ENCODE measurements at places on chromosomes 11 and 22.
A peak's percentile ranks its signal among the peaks of the same experiment; 100 is the strongest.

GRCh38 chr22:25404928-25405816 is 159.3 kb upstream of the GRK3 start:
- no peak for DNase-seq

GRCh38 chr22:23192133-23192532 is 11.8 kb downstream of the BCR start:
- DNase-seq, result no peak

- no peak for DNase-seq
These were observed 29.0 kb upstream of the VWA5A start for GRCh38 chr11:124085997-124086846.

DNA sequence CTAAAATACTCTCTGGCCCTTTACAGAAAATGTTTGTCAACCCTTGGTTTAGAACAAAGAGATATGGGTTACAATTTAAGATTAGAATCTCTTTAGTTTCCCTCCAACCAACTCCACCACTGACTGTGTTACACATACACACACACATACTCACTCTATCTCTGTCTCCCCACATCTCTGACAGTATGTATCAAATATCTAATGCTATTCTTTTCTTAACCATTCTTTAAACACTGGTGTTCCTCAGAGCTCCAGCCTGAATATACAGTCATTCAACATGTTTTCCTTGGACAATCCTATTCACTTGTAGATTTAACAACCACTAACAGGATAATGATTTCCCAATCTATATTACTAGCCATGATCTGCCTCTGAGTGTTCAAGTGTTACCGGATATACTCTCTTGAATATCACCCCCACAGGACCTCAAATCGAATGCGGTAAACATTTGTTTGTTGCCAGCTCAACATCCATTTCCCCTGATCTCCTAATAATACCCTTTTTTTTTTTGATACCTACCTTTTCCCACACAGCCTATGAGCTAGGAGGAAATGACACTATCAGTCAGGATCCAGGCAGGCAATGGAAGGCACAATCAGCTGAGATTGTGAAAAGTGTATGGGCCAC is 6.1 kb downstream of the MPZL3 start:
- DNase-seq, result no peak

GRCh38 chr11:37280200-37280599 is 682.2 kb upstream of the RAG2 start:
- DNase-seq, result no peak

- DNase-seq, result no peak
These were observed 34.6 kb downstream of the CECR2 start for GRCh38 chr22:17403906-17404305.

DNA sequence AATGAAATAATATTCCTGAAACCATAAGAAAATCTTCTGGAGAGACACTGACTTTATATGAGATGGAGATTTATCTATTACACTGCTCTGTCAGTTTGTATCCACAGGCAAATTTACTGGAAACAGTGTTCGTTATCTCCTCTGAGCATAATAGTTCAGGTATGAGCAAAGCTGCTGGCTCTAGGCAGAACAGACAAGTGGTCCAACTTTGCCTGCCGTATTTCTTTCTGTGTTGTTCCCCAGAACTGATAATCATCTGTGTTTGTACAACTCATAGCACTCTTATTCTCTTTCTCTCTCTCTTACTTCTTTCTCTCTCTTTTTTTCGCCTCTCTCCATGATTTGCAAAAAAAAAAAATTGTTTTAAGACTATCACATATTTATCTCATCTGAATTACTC is 623.8 kb upstream of the CHORDC1 start:
- no peak for DNase-seq

GRCh38 chr11:11155962-11156815 is 196.9 kb downstream of the CSNK2A3 start:
- no peak for DNase-seq

DNA sequence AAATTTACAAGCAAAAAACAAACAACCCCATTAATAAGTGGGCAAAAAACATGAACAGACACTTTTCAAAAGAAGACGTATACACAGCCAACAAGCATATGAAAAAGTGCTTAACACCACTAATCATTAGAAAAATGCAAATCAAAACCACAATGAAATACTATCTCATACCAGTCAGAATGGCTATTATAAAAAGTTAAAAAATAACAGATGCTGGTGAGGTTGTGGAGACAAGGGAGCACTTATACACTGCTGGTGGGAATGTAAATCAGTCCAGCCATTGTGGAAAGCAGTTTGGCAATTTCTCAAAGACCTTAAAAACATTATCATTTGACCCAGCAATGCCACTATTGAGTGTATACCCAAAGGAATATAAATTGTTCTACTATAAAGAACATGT is 72.3 kb downstream of the BBOX1 start:
- no peak for DNase-seq

DNA sequence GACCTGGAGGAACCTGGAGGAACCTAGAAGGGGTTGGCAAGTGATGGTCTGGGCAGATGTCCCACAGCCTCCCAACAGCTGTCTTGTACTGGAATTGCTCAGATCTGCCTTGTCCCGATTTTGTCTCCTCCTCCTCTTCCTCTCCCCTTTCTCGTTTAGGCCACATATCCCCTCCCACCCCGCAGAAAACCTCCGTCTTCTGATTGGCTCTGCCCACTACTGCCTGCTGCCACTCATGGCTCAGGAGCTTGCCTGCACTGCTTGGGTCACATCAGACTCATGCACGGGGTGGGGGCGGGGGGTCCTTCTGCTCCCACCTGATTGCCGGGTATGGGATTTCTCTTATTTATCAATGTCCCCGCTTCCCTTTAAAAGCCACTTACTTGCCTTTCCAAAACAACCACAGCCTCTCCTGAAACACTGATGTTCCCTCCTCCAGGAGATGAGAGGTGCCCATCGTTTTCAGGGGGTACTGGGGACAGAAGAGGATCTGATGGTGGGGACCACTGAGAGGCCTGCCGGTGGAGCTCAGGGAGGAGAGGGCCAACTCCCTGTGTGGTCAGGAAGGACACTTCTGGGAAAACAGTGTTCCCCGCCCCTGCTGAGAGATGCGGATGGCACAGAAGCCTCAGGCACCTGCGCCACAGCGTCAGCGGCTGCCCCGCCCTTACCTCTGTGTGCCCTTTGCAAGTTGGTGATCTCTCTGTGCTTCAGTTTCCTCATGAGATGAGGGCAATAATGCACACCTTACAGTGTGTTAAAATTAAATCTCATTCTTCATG is 14.7 kb downstream of the TOM1 start:
- DNase-seq, result no peak

GRCh38 chr11:13073119-13073981 is 64.2 kb downstream of the RASSF10 start:
- peak; percentile 22 for DNase-seq

- no peak for DNase-seq
These were observed 80.6 kb upstream of the E2F8 start for GRCh38 chr11:19321351-19321750.

- no peak for DNase-seq
These were observed 716.6 kb downstream of the BRD1 start for GRCh38 chr22:49111085-49111484.

- DNase-seq, result no peak
These were observed 2.3 kb downstream of the TSPAN18 start for GRCh38 chr11:44729063-44729462.

DNA sequence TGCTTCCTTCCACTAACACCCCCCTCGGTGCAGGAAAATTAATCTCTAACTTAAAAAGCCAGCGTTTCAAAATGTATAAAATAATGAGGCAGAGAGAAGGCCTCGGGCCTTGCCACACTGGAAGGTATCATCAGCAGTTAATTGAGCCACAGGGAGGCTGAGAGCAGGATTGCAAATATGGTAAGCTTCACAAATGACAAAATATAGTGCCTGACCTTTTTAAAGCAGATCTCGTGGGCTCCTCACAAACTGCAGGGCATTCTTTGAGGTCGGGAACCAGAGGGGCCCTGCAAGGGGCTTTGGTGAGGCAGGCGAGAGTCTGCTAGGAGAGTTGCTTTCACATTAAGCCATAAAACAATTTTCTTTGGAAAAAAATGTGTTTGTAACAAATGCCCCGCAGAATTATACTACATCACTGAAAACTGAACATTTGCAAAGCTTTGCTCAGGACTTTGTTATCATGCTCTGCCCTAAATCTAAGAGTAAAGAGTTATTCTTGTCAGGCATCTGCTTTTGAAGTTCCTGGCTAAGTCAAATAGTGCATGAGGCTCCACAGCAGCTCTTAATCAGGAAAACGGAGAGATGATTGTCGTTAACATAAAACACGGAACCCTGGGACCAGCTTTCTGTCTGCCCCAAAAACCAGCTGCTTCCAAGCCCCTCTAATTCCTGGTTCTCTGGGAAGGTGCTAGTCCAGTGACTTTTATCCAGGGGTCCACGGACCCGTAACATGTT is 61.4 kb upstream of the SYT13 start:
- DNase-seq, result no peak

DNA sequence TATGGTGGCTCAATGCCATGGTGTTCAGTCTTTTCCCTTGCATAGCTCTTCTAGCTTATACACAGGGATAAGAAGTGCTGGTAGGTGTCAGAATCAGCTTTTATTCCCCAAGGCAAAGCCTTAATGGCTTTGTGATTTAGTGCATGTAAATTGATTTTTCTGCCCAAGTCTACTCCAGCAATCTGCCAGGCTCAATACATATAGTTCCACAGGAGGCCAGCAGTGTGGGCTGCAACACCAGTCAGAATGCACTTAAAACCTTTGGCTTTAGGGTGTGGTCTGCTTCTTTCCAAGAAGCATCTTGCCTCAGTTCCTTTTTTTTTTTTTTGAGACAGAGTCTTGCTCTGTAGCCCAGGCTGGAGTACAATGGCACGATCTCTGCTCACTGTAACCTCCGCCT is 14.5 kb upstream of the CAPRIN1 start:
- no peak for DNase-seq

DNA sequence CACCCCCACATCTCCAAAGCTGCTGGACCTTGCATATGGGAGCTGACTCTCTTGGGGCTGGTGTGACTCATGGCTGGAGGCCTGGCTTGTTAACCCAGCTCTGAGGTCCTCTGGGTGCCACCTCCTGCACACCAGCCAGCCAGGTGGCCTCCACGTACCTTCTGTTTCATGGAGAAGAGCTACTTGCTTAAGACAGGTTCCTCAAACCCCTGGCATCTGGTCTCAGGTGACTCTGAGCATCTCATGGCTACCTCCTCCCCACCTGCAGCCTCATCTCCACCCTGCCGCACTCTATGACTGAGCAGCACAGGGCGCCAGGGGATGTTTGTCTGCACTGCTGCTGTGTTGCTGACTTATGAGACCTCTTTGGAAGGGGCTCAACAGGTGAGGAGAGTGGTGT is 55.7 kb downstream of the BCR start:
- no peak for DNase-seq

DNA sequence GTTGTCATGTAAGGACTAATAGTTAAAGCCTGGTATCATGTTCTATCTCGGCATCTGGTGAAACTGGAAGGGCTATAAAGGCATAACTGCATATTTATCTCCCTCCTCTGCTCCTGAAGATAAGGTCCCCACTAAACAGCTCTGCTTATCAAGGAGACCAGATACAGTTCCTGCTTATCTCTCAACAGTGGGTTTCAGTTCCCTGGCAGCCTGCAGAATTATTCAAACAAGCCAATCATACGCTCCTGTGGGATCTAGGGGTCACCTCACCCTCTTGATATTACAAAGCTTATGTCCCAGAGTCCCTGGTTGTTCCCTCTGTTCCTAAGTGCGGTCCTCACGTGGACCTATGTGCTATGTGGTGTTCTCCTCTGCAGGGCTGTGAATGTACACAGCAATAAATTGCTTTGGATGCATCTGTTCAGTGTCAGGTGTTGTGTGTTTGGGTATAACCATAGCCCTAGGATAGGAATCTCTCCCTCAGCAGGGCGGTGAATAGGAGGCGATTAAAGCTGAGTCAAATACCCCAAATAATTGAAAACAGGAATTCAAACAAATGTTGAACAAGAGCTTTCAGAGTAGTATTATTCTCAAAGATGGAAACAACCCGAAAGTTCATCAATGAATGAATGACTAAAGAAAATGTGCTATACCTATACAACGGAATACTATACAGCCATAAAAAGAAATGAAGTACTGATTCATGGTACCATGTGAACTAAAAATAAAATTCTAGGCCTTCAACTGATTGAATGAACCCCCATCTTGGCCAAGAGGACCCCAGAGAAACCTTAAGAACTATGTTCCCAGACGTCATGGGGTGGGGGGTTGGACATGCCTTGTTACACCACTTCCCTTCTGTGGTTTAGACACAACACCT is 3.1 kb upstream of the OOSP4A start:
- DNase-seq, result no peak

- peak; percentile 39 for DNase-seq
These were observed 3.8 kb upstream of the LRRC74B start for GRCh38 chr22:21041937-21042336.

DNA sequence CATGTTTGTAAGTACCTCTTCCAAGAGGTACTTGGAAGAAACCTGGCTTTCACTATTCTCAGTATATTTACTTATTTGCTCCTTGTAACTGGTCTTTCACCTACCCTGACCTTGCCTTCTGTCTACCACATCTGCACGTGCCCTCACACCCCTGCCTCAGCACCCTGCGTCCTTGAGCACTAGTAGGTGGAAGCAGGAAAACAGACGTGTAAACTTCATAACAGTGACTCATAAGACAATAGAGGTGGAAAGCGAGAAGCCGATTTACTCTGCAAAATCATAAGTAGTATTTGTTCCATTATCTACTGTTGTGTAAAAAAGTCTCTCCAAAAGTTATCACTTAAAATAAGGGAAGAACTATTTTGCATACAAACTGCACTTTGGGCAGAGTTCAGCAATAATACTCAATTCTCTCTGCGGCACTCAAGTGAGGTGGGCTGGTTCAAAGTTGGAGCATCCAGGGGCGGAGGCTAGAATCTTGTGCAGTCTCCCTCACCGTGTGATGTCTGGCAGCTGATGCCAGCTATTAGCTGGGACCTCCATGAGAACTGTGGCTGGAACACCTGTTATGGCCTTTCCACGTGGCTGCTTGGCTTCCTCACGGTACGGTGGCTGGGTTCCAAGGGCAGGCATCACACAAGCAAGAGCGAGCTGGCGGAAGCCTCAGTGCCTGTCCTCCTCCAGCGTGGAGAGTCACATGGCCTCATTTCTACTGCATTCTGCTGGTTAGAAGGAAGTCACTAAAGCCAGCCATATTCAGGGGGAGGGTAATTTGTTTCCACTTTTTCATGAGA is 30.4 kb downstream of the PACS1 start:
- DNase-seq, result no peak

DNA sequence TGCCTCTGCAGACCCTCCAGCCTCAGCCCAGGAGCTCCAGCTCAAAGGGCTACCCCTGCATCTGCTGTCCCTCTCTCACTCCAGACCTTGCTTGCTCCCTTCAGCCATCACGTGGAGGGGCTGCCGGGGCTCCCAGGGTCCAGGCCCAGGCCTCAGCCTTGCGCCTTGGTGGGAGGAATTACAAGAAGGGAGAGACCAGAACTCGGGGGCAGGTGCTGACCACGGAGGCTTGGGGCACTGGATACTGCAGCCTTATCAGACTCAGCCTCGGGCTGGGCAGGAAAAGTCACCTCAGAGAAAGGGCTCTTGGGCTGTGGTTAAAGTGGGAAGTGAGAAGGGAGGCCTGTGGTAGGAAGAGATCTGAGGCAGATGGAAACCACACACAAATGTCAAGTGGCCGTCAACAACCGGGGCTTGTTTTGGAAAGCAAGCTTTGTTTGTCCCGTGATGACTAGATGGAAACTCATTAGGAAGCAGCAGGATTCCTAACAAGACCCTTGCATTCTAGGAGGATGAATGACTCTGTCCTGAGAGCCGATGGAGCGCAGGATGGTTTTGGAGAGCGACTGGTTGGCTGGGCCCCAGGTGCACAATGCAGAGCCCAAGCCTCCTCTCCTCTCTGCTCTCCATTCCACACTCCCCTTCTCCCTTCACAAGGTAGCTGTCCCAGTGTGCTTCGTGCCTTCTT is 1321.7 kb downstream of the TBC1D22A start:
- DNase-seq, result no peak

- DNase-seq, result no peak
These were observed 107.1 kb downstream of the GAB2 start for GRCh38 chr11:78310500-78310909.

Measured in HS-5 (cell line).